ENCODE measurements at places on chromosomes 3 and 15.

DNA sequence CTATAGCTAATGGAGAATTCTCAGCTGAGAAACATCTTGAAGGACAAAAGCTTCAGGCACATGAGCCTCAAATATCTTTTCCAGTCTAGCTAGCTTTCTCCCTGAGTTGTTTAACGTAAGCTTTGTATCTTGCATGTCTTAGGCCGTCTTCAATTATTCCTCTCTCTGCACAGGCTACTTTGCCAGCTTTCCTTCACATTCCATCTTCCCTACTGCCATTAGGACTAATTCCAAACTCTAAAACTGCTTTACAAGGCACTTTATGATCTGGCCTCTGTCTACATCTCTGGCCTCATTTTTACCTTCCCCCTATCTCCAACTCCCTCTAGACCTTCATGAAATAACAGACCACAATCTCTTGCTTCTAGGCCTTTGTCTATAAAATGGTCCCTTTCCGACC is 171.4 kb downstream of the GREM1 start:
- no peak for DNase-seq

- DNase-seq: no peak
These were observed 17.9 kb upstream of the FAM81A start for GRCh38 chr15:59420108-59420507.

- no peak for DNase-seq
These were observed 30.3 kb upstream of the TUBGCP5 start for GRCh38 chr15:23069496-23070166.

GRCh38 chr3:158640646-158641045 is 3.7 kb upstream of the GFM1 start:
- no peak for DNase-seq

GRCh38 chr15:93664213-93664956 is 567.0 kb upstream of the MCTP2 start:
- DNase-seq: no peak

GRCh38 chr3:6542795-6543194 is 318.1 kb upstream of the GRM7 start:
- no peak for DNase-seq

DNA sequence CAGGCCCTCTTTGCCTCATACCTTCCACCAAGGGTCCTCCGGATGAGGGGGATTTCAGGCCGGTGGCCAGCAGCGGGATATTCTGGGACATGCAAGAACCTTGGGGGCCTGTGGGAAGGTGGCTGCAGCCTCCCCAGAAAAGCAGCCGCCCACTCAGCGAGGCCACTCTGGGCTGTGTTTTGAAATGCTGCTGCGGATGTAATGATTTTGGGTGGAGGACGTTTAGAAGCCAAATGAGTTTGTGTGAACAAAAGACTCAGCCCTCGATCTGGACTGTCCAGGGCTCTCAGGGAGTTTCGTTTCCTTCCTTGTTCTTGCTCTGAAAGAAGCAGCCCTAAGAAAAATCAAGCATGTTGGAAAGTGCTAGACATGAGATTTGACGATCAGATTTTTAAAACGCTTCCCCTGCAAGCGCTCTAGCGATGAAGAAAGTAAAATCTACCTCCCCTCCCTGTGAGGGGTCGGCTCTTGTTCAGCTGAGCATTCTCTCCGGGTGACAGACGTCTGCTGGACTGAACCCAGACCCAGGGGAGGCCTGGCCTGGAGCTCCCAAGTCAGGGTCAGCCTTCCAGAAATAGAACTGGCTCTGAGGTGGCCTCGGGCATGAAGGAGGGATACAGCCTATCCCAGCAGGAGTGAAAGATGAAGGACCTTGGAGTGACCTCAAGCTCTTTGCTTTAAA is 12.9 kb downstream of the HEG1 start:
- no peak for DNase-seq

- no peak for DNase-seq
These were observed 8.8 kb downstream of the FYTTD1 start for GRCh38 chr3:197758512-197758911.
